ENCODE measurements at places on chromosomes 3 and 15.

DNA sequence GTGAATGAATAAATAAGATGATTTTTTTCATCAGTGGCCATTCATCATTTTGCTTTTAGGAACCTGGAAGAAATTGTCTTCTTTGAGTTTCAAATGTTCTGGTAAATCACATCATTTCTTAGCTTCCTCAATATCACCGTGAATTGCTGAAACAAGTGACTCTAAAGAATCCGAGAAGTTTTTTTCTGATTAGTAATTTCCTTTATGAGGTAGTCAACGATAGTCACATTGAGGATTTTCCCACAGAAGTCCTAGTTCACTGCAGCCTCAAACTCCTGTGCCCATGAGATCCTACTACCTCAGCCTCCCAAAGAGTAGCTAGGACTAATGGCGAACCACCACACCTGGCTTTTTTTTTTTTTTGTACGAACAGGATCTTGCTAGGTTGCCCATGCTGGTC is 3.6 kb upstream of the TMPRSS7 start:
- DNase-seq, result no peak

GRCh38 chr3:12656193-12656592 is 7.7 kb downstream of the RAF1 start:
- DNase-seq, result no peak

GRCh38 chr3:130729154-130729553 is 17.5 kb downstream of the PIK3R4 start:
- no peak for DNase-seq

GRCh38 chr3:52978109-52978754 is 67.6 kb downstream of the SFMBT1 start:
- DNase-seq, result no peak

- no peak for DNase-seq
Observed at GRCh38 chr3:173098959-173099358, 42.1 kb downstream of the SPATA16 start.

- no peak for DNase-seq
Observed at GRCh38 chr3:27606537-27606936, 115.6 kb downstream of the EOMES start.

GRCh38 chr3:138862531-138862923 is 27.8 kb upstream of the PIK3CB start:
- no peak for DNase-seq
